ENCODE measurements at places on chromosomes 16 and 17.

GRCh38 chr17:29645515-29646051, 22.9 kb upstream of the CORO6 start:
- H3K4me3 ChIP-seq = no peak overlapping the region
- DNase-seq = no peak
- H3K27ac ChIP-seq = peak overlapping the region; percentile 73
- H3K4me1 ChIP-seq = peaks cover 30% of the 10 kb centered on the region
- no peaks in the 10 kb centered on the region for H3K27me3 ChIP-seq

- H3K27me3 ChIP-seq = no peaks in the 10 kb centered on the region
- peaks cover 22% of the 10 kb centered on the region for H3K4me1 ChIP-seq
- no peak overlapping the region for H3K4me3 ChIP-seq
- no peak overlapping the region for H3K27ac ChIP-seq
Observed at GRCh38 chr17:61127960-61128359, 271.7 kb upstream of the TBX2 start.

- H3K27ac ChIP-seq = no peak overlapping the region
- DNase-seq = no peak
- no peak overlapping the region for H3K4me3 ChIP-seq
- H3K4me1 ChIP-seq = no peaks in the 10 kb centered on the region
Observed at GRCh38 chr17:52674686-52675085, 516.2 kb upstream of the CA10 start.

- no peak for DNase-seq
- no peak overlapping the region for H3K4me3 ChIP-seq
- no peaks in the 10 kb centered on the region for H3K4me1 ChIP-seq
- H3K27me3 ChIP-seq = peaks cover 10% of the 10 kb centered on the region
- no peaks in the 10 kb centered on the region for H3K36me3 ChIP-seq
- H3K27ac ChIP-seq = no peak overlapping the region
Observed at GRCh38 chr17:41539979-41540701, 12.0 kb upstream of the KRT19 start.

DNA sequence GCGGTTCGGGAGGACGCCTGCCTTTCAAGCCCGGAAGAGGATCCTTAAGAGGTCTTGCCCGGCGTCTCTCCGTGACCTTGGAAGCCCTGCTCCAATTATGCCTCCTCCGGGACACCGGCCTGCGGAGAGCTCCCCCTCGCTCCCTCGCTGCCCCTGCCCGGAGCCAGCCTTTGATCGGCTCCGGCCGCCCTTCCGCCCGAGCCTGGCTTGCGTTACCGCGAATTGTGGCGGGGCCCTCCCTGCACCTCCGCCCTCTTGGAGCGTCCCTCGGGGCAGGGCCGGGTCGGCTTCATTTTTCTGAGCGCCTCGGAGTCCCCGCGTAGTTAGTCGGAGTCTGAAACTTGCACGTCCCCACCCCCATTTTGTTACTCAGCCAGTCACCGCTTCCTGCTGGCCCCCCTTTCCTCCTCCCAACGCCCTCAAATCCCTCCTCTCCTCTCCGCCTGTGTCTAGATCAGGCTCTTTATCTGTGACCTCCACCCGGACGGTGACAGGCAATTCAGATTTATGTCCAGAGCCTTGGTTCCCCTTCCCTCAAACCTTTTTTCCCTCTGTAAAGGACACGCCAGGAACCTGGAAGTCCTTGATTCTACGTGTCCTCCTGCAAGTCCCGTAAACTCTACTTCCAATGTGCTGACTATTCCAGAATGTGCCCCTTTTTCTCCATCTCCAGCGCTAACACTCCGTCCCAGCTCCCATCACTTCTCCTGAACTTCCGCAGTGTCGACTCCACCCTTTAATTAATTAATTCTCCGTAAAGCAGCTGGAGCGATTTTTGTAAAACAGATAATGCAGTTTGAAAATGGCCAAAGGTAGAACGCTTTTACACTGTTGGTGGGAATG, 569 bp upstream of the RABEP2 start:
- peaks cover 7% of the 10 kb centered on the region for H3K36me3 ChIP-seq
- peak overlapping the region; percentile 94 for H3K4me3 ChIP-seq
- DNase-seq = peak; percentile 89
- H3K4me1 ChIP-seq = peaks cover 24% of the 10 kb centered on the region

- peaks cover 14% of the 10 kb centered on the region for H3K4me1 ChIP-seq
- peaks cover 4% of the 10 kb centered on the region for H3K36me3 ChIP-seq
- H3K4me3 ChIP-seq = no peak overlapping the region
- no peaks in the 10 kb centered on the region for H3K27me3 ChIP-seq
- no peak overlapping the region for H3K27ac ChIP-seq
- no peak for DNase-seq
Observed at GRCh38 chr17:35726953-35727460, 4.4 kb upstream of the RASL10B start.

DNA sequence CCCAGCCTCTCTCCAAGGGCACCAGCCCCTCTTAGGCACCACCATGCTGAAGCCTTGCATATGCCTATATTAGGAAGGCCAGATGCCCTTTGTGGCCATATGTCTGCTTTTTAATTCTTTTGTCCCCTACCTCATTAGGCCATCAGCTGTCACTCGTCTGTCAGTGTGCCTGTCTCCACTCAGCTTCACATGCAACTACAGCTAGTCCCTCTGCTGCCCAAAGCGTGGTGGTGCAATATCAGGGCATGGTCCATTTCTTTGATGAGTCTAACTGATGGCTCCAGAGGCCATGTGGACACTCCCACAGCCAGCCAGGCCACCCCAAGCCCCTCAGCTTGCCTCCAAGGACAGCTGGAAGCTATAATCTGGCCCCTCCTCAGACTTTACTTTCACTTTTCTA, 36.3 kb downstream of the MYO18A start:
- no peaks in the 10 kb centered on the region for H3K27me3 ChIP-seq
- peaks cover 79% of the 10 kb centered on the region for H3K4me1 ChIP-seq
- H3K4me3 ChIP-seq = no peak overlapping the region
- no peaks in the 10 kb centered on the region for H3K36me3 ChIP-seq
- H3K27ac ChIP-seq = peak overlapping the region; percentile 13
- peak; percentile 20 for DNase-seq

DNA sequence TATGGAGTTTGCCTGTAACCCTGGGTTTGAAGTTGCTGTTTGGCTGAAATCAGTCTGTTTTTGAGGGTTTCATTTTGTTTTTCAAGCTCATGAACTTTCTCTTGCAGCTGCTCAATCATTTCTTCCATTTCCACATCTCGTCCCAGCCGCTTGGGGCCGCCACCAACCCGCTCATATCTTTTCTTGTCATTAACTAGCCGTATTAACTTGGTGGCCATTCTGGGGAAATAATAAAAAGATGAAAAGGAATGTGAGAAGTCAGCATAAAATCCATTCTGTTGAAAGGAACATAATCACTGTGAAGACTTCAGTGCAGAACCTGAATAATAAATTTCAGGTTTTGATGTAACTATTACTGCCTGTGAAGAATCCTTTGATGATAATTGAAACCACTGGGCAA, 11.5 kb downstream of the RPGRIP1L start:
- no peak overlapping the region for H3K27ac ChIP-seq
- no peaks in the 10 kb centered on the region for H3K4me1 ChIP-seq
- no peak for DNase-seq
- H3K36me3 ChIP-seq = peaks cover 3% of the 10 kb centered on the region
- H3K27me3 ChIP-seq = no peaks in the 10 kb centered on the region

DNA sequence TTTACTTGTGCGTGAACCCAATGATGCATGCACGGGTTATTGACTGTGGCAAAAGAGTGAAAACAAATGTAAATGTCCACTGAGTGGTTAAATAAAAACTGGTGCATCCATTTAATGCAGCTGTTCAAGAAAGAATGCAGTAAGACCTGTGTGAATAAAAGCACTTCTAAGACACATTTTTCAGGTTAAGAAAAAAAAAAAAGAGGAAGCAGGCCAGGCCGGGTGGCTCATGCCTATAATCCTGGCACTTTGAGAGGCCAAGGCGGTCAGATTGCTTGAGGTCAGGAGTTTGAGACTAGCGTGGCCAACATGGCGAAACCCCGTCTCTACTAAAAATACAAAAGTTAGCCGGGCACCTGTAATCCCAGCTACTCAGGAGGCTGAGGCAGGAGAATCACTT, 11.8 kb downstream of the CNGB1 start:
- H3K4me3 ChIP-seq = no peak overlapping the region
- H3K4me1 ChIP-seq = no peaks in the 10 kb centered on the region
- no peaks in the 10 kb centered on the region for H3K27me3 ChIP-seq
- H3K27ac ChIP-seq = no peak overlapping the region
- DNase-seq = no peak
- no peaks in the 10 kb centered on the region for H3K36me3 ChIP-seq

GRCh38 chr16:3022208-3022683, 1.5 kb downstream of the HCFC1R1 start:
- peaks cover 5% of the 10 kb centered on the region for H3K36me3 ChIP-seq
- DNase-seq = peak; percentile 94
- H3K4me1 ChIP-seq = peaks cover 68% of the 10 kb centered on the region
- peaks cover 17% of the 10 kb centered on the region for H3K27me3 ChIP-seq
- peak overlapping the region; percentile 83 for H3K4me3 ChIP-seq

- DNase-seq = no peak
- H3K4me3 ChIP-seq = no peak overlapping the region
- peaks cover 5% of the 10 kb centered on the region for H3K4me1 ChIP-seq
- peaks cover 6% of the 10 kb centered on the region for H3K27me3 ChIP-seq
Observed at GRCh38 chr17:37856245-37856644, 68.0 kb upstream of the TBC1D3K start.

DNA sequence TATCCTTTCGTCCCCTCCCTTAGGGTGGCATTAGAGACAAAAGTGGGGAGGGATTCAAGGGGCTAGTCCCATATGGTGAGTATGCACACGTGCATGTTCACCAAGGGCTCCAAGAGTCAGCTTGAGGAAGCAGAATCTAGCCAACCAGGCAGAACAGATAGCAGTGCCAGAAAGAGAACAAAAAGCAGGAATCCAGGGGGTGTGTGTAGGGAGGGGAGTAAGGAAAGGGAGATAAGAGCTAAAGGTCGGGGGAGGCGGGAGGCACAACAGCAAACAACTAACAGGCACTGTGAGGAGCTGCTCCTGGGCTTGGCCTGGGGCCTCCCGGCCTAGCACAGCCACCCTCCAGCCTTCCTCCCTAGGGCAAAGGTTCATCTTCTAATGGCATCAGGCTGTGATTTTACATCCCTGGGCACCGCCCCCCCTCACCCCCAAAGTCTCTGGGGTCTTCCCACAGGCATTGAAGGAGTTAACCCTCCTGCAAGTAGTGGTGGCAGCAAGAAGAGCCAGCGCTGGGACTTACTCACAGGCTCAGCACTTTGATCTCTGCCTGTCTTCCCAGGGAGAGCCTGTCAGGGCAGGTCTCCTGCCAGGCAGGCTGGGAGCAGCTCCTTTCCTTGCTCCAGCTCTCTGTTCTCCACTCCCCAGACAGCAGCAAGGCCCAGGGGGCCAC, 12.4 kb upstream of the SUPT4H1 start:
- H3K36me3 ChIP-seq = no peaks in the 10 kb centered on the region
- no peak overlapping the region for H3K27ac ChIP-seq
- no peaks in the 10 kb centered on the region for H3K27me3 ChIP-seq
- no peak overlapping the region for H3K4me3 ChIP-seq
- DNase-seq = no peak

- no peaks in the 10 kb centered on the region for H3K4me1 ChIP-seq
- no peak overlapping the region for H3K27ac ChIP-seq
- no peaks in the 10 kb centered on the region for H3K36me3 ChIP-seq
- DNase-seq = no peak
- no peak overlapping the region for H3K4me3 ChIP-seq
Observed at GRCh38 chr16:74226338-74226954, 70.2 kb upstream of the PSMD7 start.

DNA sequence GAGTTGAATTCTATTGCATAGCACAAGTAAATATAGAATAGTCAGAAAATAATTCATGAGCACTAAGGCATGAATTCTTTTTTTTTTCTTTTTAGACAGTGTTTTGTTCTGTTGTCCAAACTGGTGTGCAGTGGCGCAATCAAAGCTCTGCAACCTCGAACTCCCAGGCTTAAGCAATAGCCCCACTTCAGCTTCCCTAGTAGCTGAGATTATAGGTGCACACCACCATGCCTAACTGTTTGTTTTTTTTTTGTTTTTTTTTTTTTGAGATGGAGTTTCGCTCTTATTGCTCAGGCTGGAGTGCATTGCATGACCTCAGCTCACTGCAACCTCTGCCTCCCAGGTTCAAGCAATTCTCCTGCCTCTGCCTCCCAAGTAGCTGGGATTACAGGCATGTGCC, 16.6 kb downstream of the TUBD1 start:
- H3K4me3 ChIP-seq = no peak overlapping the region
- H3K27me3 ChIP-seq = no peaks in the 10 kb centered on the region
- DNase-seq = no peak
- H3K4me1 ChIP-seq = peaks cover 8% of the 10 kb centered on the region

GRCh38 chr16:14028202-14028601, 42.9 kb upstream of the MRTFB start:
- no peak for DNase-seq
- no peaks in the 10 kb centered on the region for H3K36me3 ChIP-seq
- no peaks in the 10 kb centered on the region for H3K27me3 ChIP-seq
- no peak overlapping the region for H3K27ac ChIP-seq
- no peaks in the 10 kb centered on the region for H3K4me1 ChIP-seq

DNA sequence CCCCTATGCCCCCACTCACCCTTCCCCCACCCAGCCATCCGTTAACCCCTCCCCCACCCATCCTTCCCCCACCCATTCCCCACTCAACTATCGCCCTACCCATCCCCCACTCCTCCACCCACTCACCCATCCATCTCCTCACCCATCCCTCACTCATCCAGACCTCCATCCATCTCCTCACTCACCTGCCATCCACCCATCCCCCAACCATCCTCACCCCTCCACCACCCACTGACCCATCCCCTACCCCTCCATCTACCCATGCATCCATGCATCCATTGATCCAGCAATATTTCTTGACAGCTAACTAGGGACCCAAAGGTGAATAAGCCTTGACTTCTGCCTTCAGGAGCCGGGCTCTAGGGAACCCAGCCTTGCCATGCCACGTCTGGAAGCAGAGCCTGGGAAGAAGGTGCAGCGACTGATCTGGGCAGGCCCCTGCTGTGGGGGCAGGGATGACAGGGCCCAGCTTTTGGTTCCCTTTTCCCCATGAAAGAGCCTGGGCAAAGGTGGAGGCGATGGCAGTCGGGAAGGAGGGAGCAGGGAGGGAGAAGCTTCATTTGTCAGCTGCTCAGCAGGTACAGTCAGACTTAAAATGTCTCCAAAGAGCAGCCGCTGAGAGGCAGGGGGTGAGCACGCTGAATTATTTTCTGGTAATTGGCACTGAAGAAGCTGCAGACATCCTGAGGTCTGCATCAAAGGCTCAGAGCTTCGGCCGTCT, 23.1 kb upstream of the DOC2B start:
- H3K4me1 ChIP-seq = no peaks in the 10 kb centered on the region
- H3K27me3 ChIP-seq = peaks cover 9% of the 10 kb centered on the region
- no peaks in the 10 kb centered on the region for H3K36me3 ChIP-seq
- no peak for DNase-seq
- no peak overlapping the region for H3K27ac ChIP-seq

- peaks cover 34% of the 10 kb centered on the region for H3K4me1 ChIP-seq
- no peak overlapping the region for H3K4me3 ChIP-seq
- H3K27me3 ChIP-seq = no peaks in the 10 kb centered on the region
- peak overlapping the region; percentile 82 for H3K27ac ChIP-seq
Observed at GRCh38 chr17:46078675-46079074, 79.6 kb downstream of the STH start.

DNA sequence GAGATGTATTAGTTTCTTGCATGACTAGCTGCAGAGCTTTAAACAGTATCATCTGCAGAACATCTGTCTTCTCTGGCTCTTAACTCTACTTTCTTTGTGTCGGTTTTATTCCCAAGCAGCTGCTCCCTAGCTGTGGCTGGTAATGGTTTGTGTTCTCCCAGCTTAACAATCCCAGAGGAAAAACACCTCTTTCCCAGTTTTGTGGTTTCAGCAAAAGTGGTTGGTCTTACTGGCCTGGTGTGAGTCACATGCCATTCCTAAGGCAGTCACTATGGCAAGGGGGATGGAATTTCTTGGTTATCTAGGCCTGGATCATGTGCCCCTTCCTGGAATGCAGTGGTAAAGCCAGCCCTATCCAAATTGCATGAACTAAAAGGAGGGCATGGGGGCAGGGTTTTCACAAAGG, 27.5 kb downstream of the OMG start:
- H3K4me1 ChIP-seq = no peaks in the 10 kb centered on the region
- DNase-seq = no peak
- H3K36me3 ChIP-seq = peaks cover 3% of the 10 kb centered on the region
- no peak overlapping the region for H3K27ac ChIP-seq

Data from activated T-cell treated with anti-CD3 and anti-CD28 coated beads, Interleukin-2, amount 50 U/mL, for 72 hours (primary cell).